ENCODE measurements at places on chromosomes 1 and 21. TPM values are rescaled to one million over a fixed set of nuclear protein-coding genes. Genes with fewer than 3 reads are reported as not detected.

- peaks cover 4% of the 10 kb centered on the region for H3K36me3 ChIP-seq
- H3K4me1 ChIP-seq = peaks cover 19% of the 10 kb centered on the region
- no peak for DNase-seq
- H3K27me3 ChIP-seq = no peaks in the 10 kb centered on the region
Measured at GRCh38 chr1:59499273-59499942, 202.5 kb downstream of the FGGY start.

GRCh38 chr21:39269620-39270019 lies 43.8 kb downstream of the BRWD1 start:
- no peaks in the 10 kb centered on the region for H3K4me1 ChIP-seq
- H3K27ac ChIP-seq = no peak overlapping the region

- H3K4me3 ChIP-seq = no peak overlapping the region
- H3K36me3 ChIP-seq = peaks cover 9% of the 10 kb centered on the region
- DNase-seq = no peak
- peaks cover 33% of the 10 kb centered on the region for H3K4me1 ChIP-seq
- H3K27ac ChIP-seq = no peak overlapping the region
Measured at GRCh38 chr1:21927533-21928237, 9.4 kb downstream of the HSPG2 start.

DNA sequence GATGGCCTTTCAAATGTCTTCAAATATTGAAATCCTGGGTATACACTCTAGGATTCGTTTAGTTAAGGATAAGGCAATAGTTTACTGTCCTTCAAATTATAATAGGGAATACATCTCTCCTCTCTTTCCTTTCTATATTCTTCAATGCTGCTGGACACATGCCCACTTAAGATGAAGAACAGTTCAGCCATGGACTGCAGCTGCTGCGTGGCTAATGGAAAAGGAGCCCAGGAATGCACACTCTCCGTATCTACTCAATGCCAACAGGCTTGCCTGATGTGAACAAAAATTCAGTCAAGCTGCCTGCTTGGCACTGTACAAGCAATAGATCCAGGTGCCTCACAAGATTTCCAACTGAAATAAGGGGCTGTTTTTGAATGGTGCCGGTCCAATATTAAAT lies 321.2 kb upstream of the LYPLAL1 start:
- no peak overlapping the region for H3K4me3 ChIP-seq
- DNase-seq = no peak
- H3K4me1 ChIP-seq = no peaks in the 10 kb centered on the region
- no peak overlapping the region for H3K27ac ChIP-seq

KAZN gene
- total RNA-seq = 16.2 TPM

KRTAP13-2 gene
- not detected for total RNA-seq

KRTAP20-3 gene
- total RNA-seq = not detected

Data from WTC11 (cell line).